T1000 (cell line): ENCODE measurements at places on chromosomes 7 and 10.

GRCh38 chr10:6045314-6045848 lies 16.8 kb downstream of the IL2RA start:
- DNase-seq, result no peak

DNA sequence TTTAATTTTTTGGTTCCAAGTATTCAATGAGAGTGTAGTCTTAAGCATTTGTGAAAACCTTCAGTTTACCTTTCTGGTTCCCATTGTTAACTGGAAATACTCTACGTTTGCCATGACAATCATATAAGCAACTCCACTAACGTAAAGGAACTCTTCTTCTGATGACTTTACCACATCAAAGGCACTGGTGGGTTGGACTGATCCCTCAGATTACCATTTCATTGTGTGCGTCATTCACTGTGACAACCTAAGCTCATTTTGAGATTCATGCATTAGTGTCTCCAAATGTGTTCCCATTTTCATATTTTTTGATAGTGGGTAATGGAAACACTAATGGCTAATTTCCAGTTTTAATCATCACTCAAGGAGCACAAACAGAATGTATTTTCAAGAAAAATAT lies 119.9 kb upstream of the COL1A2 start:
- no peak for DNase-seq

GRCh38 chr10:110784198-110784597 lies 87.5 kb upstream of the PDCD4 start:
- no peak for DNase-seq

DNA sequence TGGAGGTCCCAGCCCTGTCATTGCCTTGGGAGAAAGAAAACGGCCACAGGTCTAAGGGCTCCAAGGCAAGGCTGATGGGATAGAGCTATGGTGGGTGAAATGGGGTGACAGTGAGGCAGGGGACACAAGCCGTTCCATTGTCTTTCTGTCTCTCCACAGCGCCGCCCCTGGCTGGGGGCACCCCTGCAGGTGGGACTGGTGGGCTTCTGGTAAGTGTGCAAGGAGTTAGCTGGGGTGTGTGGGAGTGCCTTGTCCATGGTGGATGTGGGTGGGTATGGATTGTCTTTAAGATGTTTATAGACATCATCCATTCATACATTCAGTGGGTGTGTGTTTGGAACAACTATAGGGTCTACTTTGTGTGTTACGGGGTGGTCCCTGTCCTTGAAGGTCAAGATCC lies 7.5 kb downstream of the SFXN3 start:
- no peak for DNase-seq

DNA sequence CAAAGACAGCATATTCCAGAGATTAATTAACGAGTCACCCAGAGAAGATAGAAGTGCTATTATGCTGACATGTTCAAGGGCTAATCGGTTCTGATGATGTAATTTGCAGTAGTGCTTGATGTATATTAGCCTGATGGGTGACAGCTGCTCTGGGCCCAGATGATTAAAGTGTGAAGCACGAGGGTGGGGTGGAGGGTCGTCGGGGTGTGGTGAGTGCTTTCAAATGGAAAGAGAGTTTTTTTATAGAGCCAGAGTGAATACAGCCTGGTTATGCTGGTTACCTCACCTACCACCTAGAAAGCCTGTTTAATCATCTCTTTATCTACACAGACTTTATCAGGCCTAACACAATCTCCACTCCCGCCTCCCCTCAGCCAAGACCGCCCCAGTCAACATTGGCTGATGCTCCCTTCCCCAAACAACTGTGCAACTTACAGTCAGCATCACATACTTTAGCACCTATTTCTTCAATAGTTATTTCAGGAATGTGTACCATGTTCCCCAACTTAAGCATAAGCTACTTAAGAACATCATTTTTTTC lies 11.5 kb upstream of the STN1 start:
- DNase-seq, result no peak
